ENCODE measurements at places on chromosomes 12 and 14.

DNA sequence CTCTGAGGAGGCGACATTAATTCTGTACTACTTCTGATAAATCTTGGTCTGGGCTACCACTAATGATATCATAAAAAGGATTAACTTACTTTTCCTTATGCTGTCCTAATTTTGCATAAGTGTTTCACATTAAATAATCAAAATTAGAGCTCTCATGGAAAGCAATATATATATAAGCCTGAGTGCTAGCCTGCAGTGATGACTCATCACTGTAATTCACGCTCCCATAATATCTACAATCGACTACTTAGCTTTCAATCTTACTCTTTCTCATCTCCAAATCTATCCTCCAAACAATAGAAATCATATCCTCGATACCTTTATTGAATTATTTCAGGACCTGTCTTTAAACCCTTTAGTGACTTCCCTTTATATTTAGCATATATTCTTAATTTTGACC, 701.3 kb downstream of the RERGL start:
- DNase-seq: no peak

DNA sequence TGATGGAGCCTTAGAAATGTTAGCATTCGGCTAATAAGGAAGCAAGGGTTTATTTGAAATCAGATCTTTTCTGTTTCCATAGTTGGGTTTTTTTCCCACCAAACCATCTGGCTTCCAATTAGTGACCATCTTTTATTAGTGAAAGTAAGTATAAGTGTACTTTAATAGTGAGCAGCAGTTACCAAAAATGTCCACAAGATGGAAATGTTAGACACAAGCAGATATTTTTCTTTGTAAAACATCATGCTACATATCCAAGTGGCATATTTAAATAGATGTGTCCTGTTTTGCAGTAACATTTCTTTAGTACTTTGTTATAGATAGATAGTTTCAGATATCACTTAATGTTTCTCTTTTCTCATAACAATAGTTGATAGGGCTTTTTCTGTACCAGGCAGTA, 28.8 kb downstream of the YEATS4 start:
- no peak for DNase-seq

- peak; percentile 45 for DNase-seq
Observed at GRCh38 chr12:1593174-1594005, 991 bp downstream of the FBXL14 start.

DNA sequence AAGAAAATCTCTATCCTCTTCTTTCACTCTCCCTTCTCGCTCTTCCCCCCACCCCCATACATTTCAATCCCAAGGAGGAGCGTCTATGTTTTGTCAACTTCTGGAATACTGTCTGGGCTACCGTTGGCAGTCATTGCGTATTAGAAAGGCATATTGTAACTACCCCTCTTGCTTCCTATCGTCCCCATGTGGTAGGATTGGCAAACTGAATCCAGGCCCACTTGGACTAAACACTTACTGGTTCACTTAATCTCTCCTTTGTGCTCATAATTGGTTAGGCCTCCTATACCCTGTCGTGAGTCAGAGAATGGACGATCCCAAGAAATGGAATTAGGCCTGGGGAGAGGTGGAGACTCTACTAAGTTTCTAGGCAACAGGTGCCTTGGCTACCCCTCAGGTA, 68.8 kb upstream of the SLC8A3 start:
- DNase-seq: no peak

GRCh38 chr14:24943024-24943423, 106.9 kb downstream of the STXBP6 start:
- DNase-seq: peak; percentile 55

- DNase-seq: no peak
Observed at GRCh38 chr12:47931187-47931586, 26.4 kb upstream of the VDR start.

DNA sequence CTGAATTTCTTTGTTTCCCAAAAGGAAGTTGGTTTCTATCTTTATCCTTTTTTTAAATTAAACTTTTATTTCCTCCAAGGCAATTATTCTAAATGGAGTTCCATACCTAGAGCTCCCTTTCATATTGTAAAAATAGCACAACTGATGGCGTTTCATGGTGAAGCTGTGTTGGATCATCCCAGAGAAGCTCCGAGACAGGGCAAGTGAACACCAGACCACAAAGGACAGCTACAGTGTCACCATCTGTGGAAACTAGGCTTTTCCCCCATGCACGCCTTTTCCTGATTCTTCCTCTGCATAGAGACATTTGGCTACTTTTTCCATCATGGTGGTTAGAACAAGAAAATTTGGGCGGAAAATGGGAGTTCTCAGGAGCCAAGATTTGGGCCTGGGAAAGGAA, 12.7 kb downstream of the TPCN1 start:
- no peak for DNase-seq

DNA sequence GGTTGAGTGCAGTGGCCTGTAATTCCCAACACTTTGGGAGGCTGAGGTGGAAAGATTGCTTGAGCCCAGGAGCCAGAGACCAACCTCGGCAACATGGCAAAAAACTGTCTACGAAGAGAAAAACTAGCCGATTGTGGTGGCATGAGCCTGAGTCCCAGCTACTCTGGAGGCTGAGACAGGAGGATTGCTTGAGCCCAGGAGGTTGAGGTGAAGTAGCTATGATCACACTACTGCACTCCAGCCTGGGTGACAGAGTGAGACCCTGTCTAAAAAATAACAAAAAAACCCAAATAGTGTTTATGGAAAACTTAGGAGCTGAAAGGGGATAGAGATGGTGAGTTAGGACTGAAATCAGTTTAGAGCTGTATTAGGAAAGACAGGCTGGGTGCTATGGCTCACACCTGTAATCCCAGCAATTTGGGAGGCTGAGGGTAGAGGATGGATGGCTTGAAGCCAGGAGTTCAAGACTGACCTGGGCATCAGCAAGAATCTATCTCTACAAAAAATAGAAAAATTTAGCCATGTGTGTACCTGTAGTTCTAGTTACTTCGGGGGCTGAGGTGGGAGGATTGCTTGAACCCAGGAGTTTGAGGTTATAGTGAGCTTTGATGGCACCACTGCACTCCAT, 9.7 kb downstream of the PNN start:
- DNase-seq: no peak

DNA sequence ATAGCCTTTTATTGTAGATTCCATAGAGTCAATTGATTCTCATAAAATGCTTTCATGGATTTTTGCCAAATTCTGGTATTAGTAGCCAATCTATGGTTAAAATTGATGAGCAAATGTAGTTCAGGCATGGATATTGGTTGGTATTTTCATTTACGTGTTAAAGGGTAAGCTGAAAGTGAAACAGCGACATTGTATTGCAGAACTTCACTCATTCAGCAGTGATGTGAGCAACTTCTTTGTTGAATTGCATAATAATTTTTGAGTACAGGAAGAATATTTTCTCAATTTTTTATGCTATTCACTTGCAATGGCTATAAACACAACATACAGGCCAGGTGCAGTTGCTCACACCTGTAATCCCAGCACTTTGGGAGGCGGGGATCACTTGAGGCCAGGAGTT, 24.2 kb upstream of the FAM222A start:
- no peak for DNase-seq

DNA sequence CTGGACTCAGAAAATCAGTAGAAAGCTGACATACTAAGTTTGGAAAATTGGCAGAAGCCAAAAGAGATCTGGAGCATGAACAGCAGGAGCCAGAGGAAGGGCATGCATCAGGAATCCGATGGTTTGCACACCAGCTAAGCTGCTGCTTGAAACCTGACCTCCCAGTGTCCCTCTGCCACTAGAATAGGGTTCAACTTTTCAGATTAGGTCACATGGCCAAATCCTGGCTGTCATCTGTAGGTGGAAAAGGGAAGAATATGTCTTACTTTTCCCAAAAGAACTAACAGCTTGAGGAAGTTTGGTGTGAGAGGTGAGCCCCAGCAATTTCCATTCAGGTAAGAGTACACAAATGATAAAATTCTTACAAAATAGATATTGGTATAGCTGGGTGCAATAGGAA, 732.6 kb downstream of the RERGL start:
- no peak for DNase-seq

DNA sequence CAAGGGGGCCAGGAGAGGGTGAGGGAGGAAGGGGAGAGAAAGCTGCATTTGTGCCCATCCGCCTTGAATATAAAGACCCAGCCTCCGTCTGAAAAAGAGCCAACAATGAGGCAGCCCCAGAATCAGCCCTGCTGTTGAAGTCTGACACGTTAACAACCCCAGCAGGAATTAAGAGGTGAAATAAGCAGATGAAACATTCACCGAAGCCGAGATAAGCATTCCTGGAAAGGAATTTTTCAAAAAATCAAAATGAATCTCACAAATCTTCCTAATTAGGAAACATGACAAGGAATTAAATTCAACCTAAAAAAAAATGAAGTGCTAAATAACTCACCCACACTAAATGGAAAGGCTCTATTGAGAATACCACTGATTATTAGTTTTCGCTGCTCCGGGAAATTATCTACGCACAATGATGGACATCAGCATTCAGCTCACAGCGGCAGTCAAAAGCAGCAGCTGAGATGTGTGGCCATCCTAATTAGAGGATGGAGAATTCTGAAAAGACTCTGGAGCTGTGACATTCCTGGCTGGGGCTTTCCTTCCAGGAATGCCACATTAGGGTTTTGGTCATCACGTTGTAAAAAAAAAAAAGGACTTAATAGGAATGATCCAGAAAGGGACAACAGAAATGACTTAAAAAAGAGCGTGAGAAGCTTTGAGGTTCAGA, 8.2 kb upstream of the PARP11 start:
- no peak for DNase-seq

- no peak for DNase-seq
Observed at GRCh38 chr14:104577426-104577825, 2.1 kb upstream of the C14orf180 start.

DNA sequence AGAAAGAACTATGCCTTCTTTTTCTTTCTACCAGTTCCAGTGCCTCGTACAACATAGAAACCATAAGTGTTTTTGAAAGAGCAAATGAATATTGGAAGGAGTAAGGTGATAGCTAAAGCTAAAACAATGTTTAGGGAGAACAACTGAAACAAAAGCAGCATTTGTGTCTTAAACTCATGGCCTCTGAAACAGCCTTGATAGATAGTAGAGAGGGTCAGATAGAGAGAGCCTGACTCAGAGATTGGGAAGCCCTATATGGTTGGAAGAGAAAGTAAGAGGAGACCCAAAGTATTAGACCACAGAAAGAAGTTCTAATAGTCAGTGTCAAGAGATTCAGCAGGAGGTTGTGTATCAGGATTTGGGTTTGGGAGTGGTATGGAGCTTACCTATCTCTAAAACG, 79.6 kb upstream of the IFNG-AS1 start:
- DNase-seq: no peak

DNA sequence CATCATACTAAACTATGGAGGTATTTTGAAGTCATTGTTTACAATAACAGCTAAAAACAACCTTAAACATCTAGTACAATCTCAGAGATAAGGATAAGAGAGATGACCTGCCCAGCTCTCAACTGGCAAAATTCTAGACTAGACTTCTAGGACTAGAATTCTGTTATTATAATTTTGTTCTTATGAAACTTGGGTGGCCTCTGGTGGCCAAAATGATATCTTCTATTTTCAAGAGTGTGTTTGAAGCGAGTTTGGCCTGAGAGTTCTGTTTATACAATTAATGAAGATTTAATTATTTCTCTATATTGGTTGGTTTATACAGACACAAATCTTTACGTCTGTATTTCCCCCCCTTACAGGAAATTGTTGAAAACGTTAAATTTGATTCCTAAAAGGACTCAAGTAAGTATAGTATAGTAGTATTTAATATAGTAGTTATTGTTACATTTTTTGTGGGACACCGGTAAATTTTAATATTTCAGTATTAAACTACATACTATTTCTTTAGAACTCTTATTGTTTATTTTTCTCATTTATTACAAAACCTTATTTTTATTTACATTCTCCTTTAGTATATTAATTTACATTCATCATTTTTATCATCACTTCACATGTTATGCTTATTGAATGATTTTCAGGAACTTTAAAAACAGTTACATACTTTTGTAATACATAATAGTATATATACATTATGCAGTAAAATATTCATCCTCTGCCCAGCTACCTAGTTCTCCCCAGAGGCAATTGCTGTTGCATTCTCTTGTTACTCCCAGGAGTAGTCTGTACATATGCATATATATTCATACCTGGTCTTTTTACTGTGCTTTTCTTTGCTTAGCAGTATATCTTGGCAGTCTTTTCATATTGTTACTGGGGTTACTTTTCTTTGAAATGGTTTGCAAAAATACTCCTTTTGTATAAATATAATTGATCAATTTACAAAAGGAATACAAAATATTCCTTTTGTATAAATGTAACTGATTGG, 6.6 kb downstream of the PPHLN1 start:
- DNase-seq: peak; percentile 40
